ENCODE measurements at places on chromosomes 5 and 9. TPM values are rescaled to one million over a fixed set of nuclear protein-coding genes. Genes with fewer than 3 reads are reported as not detected.

The SWI5 gene
- 41.6 TPM for total RNA-seq

The TMC1 gene
- total RNA-seq: under 0.01 TPM

The NR5A1 gene
- total RNA-seq: not detected

The GABRB2 gene
- total RNA-seq: under 0.01 TPM

The NSMF gene
- 17.3 TPM for total RNA-seq

The NELFB gene
- total RNA-seq: 45.1 TPM
